ENCODE measurements at places on chromosomes 5 and 9.

- no peak for DNase-seq
These were observed 193.5 kb downstream of the NR3C1 start for GRCh38 chr5:143209881-143210395.

- DNase-seq, result no peak
These were observed 36.2 kb downstream of the IPPK start for GRCh38 chr9:92633614-92634278.

GRCh38 chr5:113325054-113325453 is 109.7 kb downstream of the TSSK1B start:
- DNase-seq, result no peak

DNA sequence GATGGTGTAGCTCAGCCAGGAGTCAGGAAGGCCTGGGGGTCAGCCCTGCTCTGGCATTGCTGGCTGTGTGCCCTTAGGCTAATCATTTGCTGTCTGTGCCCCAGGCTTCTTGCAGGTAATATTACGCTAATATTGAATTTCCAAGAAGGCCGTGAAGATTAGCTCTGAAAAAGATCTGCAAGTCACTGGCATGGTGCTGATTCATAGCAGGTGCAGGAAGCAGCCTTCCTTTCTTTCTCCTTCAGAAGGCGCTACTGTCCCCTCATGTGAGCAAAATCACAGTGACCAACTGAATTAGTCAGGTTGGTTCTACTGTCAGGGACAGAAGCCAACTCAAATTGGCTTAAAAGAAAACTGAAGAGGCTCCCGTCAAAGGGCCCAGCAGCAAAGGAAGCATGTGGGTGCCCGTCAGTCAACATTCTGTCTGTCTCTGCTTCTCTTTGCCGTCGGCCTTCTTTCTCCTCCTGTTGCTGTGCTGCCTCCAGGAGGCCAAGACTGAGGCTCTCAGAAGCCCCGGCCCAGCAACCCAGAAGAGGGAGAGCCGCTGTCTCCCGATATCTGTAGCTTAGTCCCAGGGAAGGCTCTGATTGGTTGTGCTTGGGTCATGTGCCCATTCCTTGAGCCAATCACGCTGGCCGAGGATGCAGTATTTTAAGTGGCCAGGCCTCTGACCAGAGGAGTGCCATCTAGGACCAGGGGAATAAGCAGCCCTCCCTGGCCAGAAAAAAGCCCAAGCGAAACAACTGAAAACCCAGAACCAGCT is 67.8 kb upstream of the NEURL1B start:
- DNase-seq, result no peak

- DNase-seq, result no peak
These were observed 130.2 kb upstream of the SPEF2 start for GRCh38 chr5:35487233-35488025.

DNA sequence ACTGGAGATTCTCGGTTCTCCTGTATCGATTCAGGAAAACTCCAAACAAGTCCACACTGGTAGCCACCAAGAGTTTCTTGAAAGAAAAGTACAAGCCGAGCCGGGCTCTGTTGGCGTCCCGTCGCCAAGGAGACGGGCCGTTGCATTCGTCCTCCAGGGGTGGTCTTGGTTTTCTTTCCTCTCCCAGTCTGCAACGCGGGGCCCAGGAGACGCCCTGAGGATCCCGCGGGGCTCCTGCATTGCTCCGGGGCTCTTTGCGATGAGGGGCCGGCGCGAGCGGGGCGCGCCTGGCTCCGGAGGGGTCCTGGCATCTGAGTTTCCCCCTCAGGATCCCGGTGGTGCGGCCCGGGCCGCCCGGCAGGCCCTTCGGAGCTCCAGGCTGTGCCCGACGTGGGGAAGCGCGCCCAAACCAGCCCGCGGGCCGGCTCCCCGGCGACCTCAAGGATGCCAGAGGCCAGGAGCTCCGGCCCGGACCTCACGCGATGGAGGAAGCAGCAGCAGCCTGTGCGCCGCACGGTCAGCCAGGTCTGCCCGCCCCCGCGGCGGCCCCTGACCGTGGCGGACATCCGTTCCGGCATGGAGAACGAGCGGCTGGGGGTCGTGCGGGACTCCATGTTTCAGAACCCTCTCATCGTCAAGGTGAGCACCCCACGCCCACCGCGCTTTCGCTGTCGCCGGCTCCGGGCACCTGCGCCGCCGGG is at the start of gene CFAP77:
TSS of gene CFAP77 (plus strand) at position 384 of the 701 bp plus-strand sequence. CDS start at position 445, 61 bp downstream.
- DNase-seq, result peak; percentile 62

- no peak for DNase-seq
These were observed 572 bp downstream of the ZDHHC21 start for GRCh38 chr9:14692470-14693250.

DNA sequence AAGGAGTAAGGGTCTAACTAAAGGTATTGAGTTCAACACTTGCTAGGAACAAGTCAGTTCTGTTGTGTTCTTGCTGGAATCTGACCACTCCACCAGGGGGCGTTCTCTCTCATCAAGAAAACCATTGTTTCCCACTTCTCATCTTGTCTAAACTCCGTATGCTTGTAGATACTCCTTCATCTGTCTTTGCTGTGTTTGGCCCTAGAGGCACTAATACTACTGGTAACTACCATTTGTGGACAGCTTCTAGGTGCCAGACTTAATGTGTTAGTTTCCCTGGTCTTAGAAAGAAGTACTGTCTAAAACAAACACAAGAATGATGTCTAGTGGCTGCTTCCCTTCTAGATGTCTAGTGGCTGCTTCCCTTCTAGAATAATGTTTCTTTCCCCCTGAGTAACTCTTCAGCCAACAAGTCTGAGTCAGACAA is 18.7 kb upstream of the PTPDC1 start:
- DNase-seq, result peak; percentile 75

GRCh38 chr5:104431002-104431620 is 868.5 kb upstream of the NUDT12 start:
- DNase-seq, result no peak

DNA sequence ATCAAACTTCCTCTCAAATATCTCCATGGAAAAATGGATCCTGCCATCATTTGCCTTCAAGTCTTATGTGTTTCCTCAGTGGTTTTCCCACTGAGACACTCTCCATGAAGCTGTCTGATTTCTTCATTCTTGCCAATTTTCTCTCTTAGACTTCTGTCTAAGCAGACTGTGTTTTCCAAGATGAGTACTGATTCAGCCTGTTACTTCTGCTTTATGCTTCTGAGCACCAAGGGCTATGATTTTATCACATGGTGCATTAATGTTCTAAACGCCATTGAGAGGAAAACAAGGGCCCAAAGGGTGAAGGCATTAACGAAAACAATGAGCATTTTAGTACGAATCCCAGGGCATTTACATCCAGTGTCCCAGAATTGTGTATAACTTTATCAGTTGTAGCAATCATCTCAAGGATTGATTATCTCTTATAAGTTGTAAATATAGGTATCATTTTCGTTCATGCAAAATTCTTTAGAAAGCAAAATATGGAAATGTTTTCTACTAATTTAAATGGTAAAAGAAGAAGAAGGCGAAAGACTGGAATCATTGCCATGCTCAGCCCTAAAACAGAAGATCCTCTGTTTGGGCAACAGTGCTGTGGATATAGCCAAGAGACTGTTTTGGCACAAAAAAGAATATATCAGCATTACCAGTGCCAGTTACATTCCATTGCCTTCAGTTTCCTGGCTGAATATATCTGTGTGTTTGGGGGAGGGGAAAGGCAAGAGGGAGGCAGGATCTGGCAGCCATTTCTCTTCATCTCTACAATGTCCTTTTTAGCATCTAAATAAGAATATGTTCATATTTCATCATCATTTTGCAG is 537.6 kb downstream of the ANXA1 start:
- DNase-seq, result no peak

GRCh38 chr5:38323645-38324295 is 65.4 kb downstream of the EGFLAM start:
- DNase-seq, result no peak

DNA sequence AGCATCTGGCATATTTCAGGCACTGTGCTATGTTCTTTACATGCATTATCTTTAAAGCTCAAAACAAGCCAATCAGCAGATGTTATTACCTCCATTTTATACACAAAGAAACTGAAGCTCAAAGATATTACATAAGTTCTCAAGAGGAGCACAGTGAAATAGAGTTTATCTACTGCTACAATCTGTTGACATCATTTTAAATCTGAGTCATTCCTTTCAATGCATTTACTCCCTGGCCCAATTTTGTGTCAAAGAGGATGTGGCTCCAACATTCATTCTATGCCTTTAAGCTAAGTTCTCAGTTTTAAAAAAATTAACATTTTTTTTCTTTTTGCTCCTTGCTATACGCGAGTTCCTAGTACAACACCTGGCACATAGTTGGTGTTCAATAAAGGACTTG is 486.3 kb upstream of the ZNF462 start:
- no peak for DNase-seq

DNA sequence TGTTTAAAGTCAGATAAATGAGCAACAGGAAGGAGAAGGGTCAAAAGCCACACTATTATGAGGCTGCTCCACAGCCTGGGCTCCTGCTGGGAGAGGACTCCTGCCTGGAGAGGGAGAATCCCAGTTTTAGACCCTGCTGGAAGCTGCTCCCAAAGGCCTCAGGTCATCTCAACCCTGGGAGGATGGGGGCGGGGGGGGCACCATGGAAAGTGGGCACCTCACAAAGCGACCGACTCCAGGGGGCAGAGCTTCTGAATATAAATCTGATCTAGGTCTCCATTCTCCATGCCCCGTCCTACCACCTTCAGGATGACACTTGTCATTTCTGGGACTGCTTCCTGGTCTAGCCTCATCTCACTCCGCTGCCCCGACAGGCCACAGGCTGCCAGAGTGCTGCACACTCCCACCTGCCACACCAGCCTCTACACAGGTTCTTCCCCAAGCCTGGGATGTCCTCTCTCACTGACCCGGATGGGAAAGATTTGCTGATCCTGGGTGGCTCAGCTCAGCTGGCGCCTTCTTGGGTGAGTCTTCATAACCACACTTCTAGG is 183.4 kb downstream of the GAPVD1 start:
- no peak for DNase-seq

- DNase-seq, result no peak
These were observed 49.5 kb downstream of the RCL1 start for GRCh38 chr9:4842213-4842612.

- no peak for DNase-seq
These were observed 51.5 kb downstream of the PSD2 start for GRCh38 chr5:139847091-139847490.

GRCh38 chr5:8848997-8849594 is 696.8 kb downstream of the SEMA5A start:
- no peak for DNase-seq

- no peak for DNase-seq
These were observed 450.0 kb downstream of the GADD45G start for GRCh38 chr9:90054810-90055209.

GRCh38 chr9:124035001-124035650 is 23.6 kb downstream of the LHX2 start:
- no peak for DNase-seq

DNA sequence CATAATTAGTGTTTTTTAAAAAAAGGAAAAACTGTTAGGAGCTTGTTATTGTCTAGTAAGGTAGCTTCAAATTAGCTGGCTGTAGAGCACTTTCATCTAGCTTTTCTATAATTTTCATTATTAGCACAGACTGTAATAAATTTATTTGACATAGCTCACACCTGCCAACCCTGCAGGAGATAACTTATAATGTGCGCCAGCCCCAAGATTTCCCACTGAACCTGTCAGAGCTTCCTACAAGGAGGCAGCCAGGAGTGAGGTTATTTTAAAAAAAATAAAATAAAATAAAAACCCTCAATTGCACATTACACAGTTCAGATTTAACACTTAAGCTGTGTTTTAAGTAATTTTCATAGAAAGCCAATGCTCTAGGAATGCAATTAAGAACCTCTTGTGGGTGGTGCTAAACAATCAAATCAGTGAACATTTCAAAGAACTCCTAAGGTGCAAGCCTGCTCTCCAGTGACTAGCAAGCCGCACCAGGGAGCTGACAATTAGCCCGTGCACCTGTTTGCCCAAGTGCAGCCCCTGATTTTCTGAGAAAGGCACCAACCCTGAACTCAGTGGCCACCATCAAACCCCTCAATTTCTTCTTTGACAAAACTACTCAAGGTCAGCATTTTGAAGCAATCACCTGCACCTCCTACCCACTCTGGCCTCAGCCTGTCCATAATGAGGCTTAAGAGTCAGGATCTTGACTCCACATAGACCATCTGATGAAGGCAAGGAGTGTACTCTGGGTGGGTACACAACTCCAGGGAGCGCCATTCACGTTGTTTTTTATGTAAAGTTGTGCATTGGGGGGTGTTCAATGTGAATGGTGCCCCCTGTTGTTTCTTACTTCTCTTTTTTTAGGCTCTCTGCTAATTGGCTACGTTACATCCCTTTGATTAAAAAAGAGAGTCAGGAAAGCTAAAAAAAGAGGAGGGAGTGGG is 385.3 kb upstream of the WWC1 start:
- no peak for DNase-seq

DNA sequence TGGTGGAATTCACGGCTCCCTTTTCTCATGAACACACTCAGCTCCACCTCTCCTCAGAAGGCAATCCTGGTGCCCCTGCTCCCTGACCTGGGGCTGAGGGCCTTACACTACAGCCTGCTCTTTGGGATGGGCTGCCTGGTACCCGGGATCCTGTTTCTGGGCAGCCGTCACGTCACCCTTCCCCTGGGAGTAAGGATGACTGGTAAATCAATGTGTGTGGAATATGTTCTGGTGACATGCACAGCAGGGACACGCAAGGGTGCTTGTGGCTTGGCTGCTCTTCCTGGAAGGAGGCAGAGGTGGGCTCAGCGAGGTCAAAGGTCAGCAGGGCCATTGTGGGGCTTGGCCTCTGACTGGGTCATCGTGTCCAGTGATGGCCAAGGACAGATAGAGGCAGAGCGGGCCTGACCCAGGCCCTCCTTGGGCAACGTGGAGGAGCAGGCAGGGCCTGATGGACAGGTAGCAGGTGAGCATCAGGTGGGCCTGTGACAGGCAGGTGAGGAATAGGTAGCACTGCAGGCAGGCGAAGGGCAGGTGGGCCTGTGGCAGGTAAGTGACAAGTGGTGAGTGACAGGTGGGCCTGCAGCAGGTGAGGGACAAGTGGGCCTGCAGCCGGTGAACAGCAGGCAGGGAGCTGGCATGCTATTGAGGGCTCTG is 399.4 kb upstream of the IRX4 start:
- DNase-seq, result no peak

DNA sequence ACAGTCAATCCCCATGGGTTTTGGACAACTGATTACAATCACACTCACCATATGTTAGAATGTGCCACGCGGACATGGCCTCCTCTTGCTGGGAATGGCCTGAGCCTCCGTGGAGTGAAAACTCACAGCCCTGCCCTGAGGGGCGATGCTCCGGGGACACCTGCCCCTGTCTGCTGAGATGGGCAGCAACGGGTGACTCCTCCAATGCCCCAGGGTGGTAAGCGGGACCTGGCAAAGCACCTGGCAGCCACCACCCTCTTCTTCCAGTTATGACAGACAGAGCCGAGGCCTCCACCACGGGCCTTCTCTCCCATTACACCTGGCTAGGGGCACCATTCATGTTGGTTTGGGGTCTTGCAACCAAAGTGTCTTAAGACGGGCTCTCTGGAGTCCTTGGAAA is 94.9 kb upstream of the COL5A1 start:
- no peak for DNase-seq

DNA sequence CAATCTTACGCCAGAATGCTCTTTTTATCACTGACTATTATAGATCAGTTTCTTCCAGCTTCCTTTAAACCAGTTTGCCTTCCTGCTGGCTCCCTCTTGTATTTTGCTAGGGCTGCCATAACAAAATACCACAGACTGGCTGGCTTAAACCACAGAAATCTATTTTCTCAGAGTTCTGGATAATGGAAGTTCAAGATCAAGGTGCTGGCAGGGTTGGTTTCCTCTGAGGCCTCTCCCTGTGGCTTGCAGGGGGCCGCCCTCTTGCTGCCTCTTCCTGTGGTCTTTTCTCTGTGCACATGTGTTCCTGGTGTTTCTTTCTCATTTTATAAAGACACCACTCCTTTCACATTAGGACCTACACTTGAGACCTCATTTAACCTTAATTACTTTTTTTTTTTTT is 6.8 kb upstream of the FXN start:
- DNase-seq, result peak; percentile 39

- no peak for DNase-seq
These were observed 49.7 kb upstream of the TEX48 start for GRCh38 chr9:114731701-114732100.

All from activated T-cell treated with anti-CD3 and anti-CD28 coated beads, Interleukin-2, amount 50 U/mL, for 48 hours (primary cell).